ENCODE measurements at places on chromosomes 11 and 22. TPM values are rescaled to one million over a fixed set of nuclear protein-coding genes. Genes with fewer than 3 reads are reported as not detected.

DNA sequence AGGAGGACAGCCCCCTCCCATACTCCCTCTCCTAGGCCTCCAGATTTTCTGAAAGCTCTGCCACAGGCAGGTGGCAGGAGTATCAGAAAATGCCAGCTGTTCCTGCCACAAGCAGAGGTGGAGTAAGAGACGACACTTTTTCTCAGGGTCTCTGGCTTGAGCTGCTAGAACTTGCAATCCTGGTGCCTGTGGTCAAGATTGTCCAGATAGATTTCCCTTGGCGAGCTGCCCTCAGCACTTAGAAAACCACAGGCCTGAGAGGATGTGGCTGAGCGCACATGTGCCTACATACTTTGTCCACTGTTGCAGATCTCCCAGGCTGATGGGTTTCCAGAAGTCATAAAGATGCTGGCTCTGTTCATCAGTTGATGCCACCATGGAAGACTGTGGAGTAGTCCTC is 65.7 kb upstream of the NAV2 start:
- DNase-seq: no peak

GRCh38 chr11:63518548-63518947 is 12.7 kb downstream of the LGALS12 start:
- no peak for DNase-seq

DNA sequence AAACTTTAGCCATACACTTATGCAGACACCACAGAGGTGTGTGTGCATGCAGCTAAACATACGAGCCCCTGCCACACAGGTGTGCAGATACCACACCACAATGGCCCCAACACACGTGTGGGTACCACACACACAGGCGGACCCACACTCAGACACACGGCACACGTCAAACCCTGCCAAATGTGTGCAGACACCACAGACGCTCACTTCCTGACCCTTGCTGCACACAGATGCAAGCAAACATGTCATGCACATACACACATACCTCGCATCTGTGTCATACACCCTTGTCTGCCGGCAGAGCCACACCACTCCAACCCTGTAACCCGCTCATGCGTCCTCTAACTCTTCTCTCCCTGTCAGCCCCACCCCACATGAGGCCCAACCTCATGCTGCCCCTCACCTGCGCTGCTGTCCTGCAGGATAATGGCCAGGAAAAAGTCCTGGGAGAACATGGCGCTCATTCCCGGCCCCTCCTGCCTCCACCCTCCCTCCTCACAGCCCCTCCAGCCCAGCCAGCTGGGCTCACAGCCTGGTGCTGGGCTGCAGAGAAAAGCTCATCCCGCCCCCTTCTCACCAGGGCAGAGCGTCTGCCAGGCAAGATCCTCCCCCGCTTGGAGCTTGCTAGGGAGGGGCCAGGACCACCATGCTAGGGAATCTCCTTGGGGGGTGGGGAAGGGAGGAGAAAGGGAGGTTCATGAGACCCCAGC is 14.2 kb downstream of the SMPD1 start:
- DNase-seq: no peak

PAK1 gene
- 127 TPM for total RNA-seq

DNA sequence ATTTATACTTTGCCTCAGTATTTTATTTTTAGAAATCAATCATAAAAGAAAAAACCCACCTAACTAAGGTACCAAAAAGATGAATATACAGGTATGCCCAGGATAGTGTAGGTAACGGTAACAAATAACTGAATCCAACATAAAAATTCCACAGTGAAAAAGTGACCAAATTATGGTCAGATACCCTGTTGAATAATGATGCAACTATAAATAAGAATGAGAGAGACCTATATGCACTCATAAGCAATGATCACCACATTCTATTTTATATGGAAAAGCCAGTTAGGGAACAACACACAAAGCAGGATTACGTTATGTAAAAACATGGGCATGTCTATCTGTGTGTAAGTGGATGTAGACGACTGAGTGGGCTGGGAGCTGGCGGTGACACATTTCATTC is 7.0 kb upstream of the ZNF74 start:
- DNase-seq: no peak

DNA sequence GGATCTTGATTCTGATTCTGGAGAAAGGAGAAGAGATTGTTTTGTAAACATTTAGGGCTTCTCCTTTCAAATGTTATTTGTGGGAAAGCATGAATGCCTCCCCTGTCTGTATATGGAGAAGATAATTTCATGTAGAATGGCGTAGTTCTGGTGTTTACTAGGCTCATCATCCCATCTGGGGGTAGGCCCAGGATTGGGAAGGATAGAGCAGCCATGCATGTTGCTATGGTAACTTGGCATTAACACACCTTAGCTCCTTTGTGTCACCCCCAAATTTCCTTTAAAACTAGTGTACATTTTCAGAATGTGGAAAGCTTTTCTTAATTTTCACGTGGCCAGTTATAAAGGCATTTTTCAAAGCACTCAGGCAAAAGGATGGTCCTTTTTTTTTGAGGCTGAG is 57.5 kb upstream of the EED start:
- no peak for DNase-seq

DNA sequence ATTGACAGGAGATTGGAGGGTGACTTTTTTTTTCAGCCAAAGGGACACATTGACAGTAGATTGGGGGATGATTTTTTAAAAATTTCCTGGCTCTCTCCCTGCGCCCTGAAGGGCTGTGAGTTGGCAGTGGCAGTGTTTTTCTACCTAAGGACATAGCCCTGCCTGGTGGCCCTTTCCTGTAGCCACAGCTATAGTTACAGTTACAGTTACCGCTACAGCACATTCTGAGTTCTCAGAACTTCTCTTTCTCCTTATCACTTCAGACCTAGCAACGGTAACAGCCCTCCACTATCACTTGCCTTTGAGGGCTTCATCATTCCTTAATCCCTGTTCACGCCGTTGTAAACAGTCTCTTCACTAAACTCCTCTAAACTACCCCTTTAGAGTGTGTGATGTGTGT is 684 bp downstream of the MRGPRX2 start:
- DNase-seq: no peak

GRCh38 chr11:122170815-122171475 is 54.9 kb upstream of the BLID start:
- no peak for DNase-seq

GRCh38 chr11:74677131-74677530 is 54.1 kb downstream of the CHRDL2 start:
- DNase-seq: no peak

DNA sequence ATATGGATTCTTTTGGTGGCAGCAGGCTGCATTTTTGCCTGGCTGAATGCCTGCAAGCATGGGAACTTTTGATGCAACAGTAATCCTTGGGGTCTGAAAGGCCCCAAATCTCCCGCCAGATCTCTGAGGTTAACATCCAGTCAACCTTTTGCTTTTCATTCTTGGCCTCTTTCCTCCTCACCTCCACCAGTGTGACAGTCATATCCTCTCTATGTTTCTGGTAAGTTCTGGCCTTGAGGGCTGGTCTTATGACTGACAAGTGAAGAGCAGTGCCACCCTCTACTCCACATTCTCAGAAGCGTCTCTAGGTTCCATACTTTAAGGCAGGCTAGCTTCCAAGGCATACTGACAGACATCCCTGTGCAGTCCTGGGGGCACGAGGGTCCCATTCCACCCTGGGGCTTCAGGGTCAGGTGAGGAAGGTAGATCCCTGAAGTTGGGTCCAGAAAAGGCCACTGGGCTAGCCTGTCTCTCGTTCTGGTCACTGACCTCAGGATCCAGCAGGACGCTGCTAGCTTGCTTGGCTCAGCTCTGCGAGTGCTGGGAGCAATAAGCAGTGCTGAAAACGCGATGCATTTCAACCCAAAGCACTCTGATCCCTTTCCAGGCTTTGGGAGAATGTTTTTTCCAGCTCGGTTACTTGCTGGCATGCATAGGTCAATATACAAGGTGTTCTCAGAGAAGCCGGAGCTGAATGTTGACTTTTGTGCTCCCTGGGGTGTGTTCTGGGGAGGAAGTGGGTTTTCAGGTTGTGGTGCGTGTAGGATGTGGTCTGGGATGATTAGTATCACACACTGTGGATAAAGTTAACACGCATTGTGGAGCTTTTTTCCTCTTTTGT is 75.2 kb downstream of the PTPRJ start:
- DNase-seq: no peak

DNA sequence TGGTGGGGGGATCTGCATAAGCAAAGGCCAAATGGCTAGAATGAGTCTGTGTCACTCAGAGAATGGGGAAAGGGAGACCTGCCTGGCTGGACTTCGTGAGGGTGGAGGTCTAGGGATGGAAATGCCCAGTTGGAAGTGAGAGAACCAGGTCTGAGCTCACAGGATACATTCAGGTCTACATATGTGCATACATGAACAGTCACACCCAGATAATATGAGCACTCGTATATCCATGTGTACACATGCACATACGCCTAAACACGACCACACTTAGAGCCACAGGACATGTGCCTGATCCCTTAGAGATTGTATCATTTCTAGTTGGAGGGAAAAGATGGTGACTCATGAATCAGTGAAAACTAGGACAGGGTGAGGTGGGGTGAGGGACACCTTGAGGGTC is 21.1 kb upstream of the RELT start:
- DNase-seq: no peak

OR5A2 gene
- total RNA-seq: not detected

- DNase-seq: no peak
Measured at GRCh38 chr22:41768430-41768829, 32.0 kb upstream of the CCDC134 start.

MPPED1 gene
- 0.96 TPM for total RNA-seq

NXPE2 gene
- total RNA-seq: not detected

GRCh38 chr11:109785714-109786113 is 307.5 kb upstream of the ZC3H12C start:
- no peak for DNase-seq

POU2AF2 gene
- not detected for total RNA-seq

HBD gene
- not detected for total RNA-seq

DNA sequence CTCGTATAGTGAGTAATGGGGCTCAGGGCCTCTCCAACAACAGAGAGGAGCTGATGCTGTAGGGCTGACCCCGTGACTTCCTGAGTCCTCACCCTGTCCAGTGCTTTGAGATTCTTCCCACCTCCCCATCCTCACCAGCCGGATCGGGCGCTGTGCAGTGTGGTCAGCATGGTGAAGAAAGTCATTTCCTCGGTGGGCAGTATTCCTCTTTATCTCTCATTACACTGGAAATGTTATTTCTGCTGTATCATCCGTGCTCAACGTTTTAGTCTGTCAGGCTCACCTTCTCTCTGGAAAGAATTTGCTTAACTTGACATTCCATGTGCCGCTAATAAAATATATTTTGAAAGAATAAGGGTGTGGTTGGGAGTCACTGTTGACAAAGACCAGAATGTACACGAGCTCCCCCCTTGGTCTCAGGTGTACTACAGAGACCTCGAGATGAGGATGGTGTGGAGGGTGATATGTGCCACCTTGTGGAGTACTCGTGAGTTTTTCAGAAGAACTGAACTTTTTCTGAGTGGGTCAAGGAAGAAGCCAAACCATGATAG is 25.7 kb upstream of the SCGB1A1 start:
- DNase-seq: no peak

DNA sequence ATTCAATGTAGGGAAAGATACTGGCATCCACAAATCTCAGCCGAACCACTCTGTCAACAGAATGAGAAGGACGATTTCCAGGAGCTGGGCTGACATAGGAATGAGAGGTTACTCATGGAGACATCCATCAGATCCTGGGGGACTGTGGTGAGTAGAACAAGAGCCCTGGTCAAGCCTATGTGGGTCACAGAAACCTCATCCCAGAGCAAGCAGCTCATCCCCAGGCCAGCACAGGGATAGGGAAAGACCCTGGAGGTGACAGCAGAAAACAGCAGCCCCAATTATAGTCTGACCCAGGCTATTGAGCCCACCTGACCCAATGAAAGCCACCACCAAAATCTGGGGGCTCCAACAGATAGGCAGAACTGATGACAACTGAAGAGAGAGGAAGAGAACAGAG is 128.0 kb upstream of the SERPIND1 start:
- DNase-seq: no peak

DMC1 gene
- 3.0 TPM for total RNA-seq

GRCh38 chr22:43400449-43400848 is 11.4 kb upstream of the MPPED1 start:
- DNase-seq: no peak

CRYBA4 gene
- not detected for total RNA-seq

C22orf42 gene
- total RNA-seq: 13.9 TPM

DNA sequence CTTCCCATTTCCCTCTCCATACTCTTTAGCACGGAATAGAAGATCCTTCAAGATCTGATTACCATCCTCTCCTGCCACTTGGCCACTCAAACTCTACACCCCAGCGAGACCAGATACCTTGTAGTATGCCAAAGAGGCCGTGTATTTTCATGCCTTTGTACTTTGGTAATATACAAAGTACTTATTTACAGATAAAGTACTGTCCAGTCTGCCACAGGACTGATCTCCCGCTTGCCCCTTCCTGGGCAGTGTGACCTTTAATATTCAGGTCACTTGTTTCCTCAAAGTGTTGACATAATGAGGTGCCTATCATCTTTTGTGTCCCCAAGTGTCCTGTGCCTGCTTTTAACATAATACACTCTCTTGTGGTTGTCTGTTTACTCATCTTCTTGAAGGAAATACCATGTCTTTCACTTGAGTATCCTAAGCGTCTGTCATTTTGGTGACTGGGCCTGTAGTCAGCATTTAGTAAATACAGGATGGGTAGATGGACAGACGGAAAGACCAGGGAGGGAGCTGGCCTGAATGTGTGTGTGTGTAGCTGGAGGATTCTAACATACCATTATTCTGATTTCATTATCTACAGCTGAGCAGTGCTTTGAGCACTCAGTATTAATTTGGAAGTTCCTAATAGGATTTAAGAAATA is 137.4 kb downstream of the NAV2 start:
- no peak for DNase-seq

DNA sequence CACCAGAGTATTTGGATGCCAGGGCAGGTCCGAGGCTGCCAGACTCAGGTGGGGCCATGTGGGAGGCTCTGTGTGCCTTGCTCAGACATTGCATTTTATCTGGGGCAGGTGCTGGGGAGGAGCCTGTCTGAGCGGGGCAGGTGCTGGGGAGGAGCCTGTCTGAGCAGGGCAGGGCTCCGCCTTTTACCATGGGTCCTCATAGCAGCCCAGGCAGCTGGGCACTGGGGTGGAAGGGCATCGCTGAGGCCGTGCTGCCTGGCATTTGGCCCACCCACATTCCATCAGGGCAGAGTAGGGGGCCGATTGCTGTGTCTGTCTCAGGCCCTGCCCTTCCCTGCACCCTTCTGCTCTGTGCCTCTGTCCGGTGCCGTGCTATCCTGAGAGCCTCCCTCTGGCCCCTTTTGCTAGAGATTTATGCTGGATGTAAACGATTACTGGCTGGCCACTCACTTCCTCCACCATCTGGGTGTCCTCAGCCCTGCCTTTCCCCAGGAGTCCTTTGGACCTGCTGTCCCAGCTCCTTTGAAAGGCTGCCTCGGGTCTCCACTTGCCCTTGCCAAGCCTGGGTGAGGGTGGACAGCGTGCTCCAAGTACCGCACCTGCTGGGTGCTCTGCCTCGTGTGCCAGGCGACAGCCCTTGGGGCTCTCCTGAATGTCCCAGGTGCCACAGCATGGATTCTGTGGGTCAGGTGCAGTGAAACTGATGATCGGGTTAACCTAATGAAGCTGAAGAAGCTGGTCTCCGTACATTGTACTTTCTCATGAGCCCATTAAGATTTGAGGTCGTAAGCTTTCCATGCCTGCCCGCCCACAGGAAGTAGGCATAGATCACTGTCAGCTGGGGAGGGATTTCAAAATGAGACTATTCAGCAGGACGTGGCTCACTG is 281.6 kb downstream of the TBC1D22A start:
- no peak for DNase-seq

- DNase-seq: no peak
Measured at GRCh38 chr11:45043755-45044475, 93.2 kb upstream of the TP53I11 start.

- no peak for DNase-seq
Measured at GRCh38 chr11:46451759-46452158, 60.2 kb upstream of the CHRM4 start.
